ENCODE measurements at places on chromosomes 6 and 20.

DNA sequence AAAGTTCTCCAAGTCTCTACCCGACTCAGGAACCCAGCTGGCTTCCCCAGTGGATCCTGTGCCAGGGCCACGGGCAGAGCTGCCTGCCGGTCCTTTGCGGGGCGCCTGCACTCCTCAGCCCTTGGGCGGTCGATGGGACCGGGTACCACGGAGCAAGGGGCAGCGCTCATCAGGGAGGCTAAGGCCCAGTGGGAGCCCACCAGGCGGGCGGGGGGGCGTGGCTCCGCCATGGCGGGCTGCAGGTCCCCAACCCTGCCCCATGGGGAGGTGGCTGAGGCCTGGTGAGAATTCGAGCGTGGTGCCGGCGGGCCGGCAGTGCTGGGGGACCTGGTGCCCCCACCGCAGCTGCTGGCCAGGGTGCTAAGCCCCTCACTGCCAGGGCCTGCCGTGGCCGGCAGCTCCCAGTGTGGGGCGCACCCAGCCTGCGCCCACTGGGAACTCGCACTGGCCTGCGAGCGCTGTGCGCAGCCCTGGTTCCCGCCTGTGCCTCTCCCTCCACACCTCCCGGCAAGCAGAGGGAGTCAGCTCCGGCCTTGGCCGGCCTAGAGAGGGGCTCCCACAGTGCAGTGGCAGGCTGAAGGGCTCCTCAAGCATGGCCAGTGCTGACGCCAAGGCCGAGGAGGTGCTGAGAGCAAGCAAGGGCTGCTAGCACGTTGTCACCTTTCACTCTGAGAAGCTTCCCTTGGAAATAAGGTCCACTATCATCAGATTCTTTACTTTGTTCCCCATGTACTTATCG lies 14.8 kb upstream of the ELOVL5 start:
- DNase-seq: no peak

DNA sequence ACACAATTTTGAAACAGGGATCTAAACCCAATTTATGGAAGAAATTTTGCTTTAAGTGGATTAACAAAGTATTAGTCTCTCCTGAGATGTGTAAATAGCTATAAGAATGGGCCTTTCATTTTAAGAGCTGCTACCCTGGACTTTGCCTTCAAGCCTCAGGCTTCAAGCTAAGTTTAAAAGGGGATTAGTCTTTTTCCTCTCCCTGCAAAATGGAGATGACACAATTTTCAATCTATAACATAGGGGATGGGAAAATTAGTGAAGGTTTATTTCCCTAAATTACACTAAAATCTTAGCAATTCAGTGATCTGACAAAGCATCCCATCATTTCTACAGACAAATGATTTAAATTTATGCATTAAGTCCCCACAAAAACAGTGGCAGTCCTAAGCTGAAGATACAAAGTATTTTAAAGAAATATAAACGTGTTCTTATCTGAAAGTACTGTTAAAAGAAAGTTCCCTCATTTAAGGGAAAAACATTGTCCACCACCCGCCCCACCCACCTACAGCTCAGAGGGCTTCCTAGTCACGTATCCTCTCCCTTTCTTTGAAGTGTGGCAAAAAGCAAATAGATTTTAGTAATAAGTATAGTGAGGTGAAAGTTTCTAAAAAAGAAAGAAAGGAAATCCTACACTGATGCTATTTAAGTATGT lies 14.5 kb downstream of the ARHGAP18 start:
- DNase-seq: no peak

GRCh38 chr6:132168961-132169360 lies 217.8 kb upstream of the CCN2 start:
- DNase-seq: no peak

DNA sequence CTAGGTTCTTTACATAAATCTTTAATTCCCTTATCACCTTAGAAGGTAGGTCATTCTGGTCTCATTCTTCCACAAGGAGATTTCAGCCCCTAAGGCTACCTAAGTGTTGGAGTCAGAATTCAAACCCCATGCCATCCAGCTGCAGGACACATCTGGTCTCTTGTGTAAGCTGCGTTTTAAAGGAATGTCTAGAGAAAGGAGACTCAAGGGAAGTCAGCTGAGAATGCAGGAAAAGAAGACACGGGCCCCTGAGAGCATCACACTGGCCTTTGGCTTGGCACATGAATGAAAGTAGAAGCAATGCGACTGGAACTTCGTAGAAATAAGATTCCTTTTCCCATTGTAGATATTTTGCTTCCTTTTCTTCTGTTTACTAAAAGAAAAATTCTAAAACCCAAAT lies 76.7 kb upstream of the SYNJ2 start:
- DNase-seq: no peak

DNA sequence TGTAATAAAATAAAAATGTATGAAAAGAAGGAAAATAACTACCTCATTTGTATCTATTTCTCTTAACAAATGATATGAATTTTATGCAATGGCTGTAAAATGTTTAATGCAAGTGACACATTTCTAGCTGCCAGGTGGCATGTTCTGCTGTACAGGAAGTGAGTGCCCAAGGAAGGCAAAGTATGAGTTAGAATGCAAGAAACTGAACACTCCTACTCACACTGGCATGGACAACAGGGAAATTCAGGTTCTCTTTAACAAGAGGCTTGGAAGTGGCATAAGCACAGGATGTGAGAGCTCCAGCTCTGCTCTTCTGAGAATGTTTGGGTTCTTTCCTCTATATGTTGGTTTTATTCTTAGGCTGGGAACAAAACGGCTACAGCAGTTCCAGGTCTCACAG lies 20.4 kb upstream of the LAMA4 start:
- no peak for DNase-seq

GRCh38 chr6:103105686-103106085 lies 1712.2 kb downstream of the GRIK2 start:
- no peak for DNase-seq

DNA sequence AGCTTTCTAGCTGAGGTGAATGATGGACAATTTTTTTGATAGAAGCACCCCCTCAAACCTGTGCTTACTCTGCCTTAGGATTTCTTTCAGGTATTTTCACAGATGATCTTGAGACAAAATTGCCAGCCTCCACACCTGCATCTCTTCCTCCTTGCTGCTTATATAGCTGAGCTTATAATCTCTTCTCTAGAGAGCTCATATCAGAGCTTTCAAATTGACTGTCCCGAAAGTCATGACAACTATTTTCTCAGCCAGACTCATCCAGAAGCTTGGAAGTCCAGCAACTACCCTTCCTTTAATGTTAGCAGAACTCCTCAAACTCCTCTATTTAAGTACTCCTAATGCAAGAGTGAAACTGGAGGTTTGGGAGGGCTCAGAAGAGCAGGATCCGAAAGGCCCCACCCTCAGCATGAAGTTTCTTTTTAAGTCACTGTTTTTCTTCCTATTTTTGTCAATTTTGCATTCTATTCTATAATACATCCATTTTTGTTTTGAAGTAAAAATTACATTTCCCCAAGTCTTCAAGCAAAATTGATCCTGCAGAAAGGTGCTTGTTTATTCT lies 12.7 kb downstream of the CGA start:
- DNase-seq: no peak

GRCh38 chr20:24658920-24659660 lies 189.7 kb downstream of the SYNDIG1 start:
- no peak for DNase-seq

- DNase-seq: peak; percentile 47
Observed at GRCh38 chr20:62652041-62652893, 10.0 kb downstream of the SLCO4A1 start.

- DNase-seq: no peak
Observed at GRCh38 chr6:1903780-1904465, 294.2 kb downstream of the FOXC1 start.

- no peak for DNase-seq
Observed at GRCh38 chr6:52560462-52560861, 16.4 kb downstream of the TRAM2 start.

DNA sequence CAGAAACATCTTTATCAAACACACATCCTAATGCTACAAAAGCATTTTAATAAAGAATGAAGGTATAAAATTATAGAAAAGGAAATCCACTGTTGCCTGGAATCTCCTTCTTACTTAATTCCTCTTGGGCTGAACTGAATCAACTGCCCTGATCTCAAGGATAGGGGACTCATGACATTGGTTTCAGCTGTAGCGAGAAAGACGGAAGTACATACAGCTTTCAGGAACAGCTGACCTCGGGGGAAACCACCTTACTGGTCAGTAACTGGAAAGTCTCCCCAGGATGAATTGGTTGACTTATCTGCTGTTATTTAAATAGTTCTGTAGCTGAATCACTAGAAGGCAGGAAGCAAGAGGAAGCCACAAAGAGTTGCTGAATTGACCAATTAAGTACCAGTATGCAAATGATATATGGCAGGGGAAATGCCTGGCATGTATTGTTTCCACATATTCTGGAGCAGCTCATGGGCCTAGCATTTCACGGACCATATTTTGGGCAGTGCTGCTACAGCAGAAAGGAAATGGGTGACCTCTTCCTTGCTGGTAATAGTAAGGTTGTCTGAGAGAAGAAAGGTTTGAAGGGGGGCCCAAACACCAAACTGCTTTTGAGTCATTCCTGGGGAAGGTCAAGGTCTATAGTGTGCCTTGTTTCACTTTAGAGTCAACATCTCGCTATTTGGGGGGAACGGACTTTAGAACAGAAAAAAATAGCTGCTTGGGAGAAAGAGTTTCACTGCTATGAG lies 43.7 kb upstream of the MAP7 start:
- DNase-seq: peak; percentile 95

- DNase-seq: peak; percentile 54
Observed at GRCh38 chr6:43334466-43335095, 26.0 kb upstream of the CRIP3 start.

- no peak for DNase-seq
Observed at GRCh38 chr20:3714092-3714491, 1.7 kb upstream of the SIGLEC1 start.

DNA sequence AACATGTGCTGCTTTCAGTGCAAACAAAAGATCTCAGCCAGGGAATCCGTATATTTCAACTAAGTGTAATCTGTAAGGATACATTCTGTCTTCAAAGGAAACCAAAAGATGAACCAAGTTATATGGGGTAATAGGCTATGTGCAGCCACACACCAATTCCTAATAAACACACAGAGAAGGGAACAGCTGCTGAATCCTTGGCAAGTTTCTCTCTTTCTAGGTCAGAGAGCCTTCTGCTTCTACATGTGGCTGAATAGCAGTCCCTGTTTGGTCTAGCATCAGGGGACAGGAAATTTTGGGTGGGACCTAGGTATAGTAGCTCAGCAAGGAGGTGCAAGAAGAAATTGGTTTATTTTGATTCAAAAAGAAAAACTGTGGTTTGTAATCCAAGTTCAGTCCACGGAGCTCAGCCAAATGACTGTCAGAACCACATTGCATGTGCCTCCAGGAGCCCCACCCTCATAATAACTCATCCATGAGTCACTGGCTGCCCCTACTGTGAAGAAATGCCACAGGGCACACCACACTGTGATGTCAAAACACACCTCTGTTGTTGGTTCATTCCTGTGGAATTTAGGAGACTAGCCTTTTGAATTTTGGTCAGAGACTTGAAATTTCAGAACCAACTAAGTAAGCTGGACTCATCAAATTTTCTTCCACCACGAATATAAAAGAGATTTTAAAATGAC lies 21.1 kb downstream of the SPTLC3 start:
- peak; percentile 99 for DNase-seq

GRCh38 chr20:3313683-3314065 lies 74.7 kb upstream of the SLC4A11 start:
- DNase-seq: no peak

DNA sequence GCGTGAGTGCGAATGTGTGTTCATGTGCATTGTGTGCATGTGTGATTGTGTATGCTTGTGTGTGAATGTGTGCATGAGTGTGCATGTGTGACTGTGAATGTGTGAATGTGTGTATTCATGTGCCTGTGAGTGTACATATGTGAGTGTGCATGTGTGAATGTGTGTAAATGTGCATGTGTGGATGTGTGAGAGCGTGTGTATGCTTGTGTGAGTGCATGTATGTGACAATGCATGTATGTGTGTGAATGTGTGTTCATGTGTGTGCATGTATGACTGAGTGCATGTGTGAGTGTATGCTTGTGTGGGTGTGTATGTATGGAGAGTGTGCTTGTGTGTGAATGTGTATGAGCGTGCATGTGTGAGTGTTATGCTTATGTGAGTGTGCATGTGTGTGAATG lies 77.4 kb downstream of the SMOC2 start:
- DNase-seq: no peak

- no peak for DNase-seq
Observed at GRCh38 chr6:95503568-95503967, 73.8 kb upstream of the MANEA start.

DNA sequence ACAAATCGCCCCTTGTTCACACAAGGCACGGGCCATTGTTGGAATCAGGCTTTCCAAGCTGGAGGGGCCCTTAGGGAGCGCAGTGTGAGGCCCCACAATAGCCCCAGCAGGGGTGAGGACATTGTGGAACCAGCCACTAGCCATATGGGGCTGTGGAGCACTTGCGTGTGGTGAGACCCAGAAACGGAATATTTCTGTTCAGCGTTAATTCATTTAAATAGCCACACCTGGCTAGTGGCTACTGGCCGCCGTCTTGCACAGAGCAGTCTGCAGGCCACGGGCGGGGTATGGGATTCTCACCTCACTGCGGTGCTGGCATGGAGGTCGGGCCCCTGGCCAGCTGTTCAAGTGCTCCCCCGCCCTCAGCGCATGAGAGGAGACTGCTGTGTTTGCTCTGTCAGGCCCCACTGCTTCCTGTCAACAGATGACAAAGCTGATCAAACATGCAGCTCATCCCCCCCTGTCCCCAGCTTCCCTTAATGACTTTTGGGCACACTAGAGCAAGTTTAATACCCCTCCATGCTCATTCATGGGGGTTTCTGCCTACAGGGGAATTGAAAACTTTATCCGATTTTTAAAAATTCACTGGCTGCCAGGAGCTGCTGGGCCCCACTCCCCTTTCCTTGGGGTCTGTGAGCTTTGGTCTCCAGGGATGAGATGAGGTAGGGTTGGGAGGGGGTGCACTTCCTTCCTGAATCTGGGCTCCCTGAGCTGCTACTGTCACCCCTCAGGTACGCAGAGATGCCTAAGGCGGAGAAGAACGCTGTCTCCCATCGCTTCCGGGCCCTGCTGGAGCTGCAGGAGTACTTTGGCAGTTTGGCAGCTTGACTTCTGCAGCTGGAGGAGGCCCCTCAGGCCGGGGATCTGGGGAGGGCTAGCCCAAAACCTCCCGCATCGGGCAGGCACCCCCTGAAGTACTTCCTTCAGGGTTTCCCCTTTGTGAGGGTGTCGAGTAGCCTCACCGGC lies 13.6 kb downstream of the ITPA start:
- DNase-seq: no peak
